Cardiac muscle cell (in vitro differentiated cells and primary cell): ENCODE measurements at places on chromosomes 13 and 19.

GRCh38 chr13:26500618-26501320, 56.7 kb upstream of the WASF3 start:
- no peak for DNase-seq

- DNase-seq = peak; percentile 65
Measured at GRCh38 chr13:45393941-45394570, 24.1 kb downstream of the SLC25A30 start.

- no peak for DNase-seq
Measured at GRCh38 chr13:25912961-25913360, 138.9 kb downstream of the SHISA2 start.

DNA sequence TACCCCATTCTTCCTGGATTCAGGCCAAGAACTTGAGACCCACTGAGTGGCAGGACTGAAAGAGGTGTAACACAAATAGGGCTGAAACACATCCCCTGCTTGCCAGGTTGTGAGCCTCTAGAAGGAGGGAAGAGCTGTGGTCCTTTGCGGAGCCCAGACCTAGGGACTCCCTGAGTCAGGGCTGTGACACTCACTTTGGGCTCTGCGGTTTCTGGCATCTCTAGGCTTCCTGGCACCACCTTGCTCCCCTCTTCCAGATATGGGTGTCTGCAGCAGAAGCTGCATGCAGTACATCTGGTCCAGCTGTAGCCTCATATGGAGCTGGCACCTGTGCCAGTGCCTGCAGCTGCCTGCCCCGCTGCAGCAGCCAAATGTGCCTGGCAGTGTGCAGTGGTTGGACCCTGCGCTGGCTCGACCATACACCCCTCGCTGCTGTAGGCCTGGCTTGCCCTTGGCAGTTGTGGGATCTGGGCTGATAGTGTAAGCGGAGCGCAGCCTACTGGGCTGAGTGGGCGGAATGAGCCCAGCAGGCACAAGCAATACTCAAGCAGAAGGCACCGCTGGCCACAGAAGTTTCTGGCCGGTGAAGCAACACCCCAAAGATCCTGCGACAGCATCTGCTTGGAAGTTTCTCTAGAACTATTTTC, 290.4 kb downstream of the SLITRK6 start:
- DNase-seq = peak; percentile 36

DNA sequence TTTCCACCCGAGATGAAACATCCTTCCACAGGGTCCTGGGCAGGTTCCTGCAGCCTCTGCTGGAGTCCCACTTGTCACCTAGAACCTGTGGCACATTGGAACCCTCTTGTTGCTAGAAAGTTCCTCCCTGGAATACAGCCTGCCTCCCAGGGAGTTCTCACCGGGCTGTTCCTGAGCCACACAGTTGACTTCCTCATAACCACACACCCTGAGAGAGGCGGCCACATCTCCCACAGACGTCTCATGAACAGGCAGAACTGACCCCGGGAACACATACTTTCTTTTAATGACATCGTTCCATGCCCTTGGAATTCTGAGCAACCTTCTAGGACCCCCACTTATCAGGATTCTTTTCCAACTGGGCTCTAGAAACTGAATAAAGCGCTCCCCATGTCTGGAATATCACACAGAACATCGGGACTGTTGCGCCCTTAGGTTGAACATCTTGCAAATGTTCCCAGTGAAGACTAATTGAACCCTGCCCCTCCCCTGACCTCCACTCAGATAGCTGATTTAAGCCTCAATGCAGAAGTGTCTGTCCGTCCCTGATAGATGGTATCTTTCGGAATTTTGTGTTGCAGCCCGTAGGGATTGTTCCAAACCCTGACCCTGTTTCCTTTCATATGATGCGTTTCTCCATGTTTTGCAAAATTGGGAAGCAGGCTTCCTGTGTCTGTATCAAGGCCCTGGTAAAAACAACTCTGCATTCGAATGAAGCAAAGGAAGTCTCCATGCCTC, 91.1 kb downstream of the RAB20 start:
- DNase-seq = no peak

DNA sequence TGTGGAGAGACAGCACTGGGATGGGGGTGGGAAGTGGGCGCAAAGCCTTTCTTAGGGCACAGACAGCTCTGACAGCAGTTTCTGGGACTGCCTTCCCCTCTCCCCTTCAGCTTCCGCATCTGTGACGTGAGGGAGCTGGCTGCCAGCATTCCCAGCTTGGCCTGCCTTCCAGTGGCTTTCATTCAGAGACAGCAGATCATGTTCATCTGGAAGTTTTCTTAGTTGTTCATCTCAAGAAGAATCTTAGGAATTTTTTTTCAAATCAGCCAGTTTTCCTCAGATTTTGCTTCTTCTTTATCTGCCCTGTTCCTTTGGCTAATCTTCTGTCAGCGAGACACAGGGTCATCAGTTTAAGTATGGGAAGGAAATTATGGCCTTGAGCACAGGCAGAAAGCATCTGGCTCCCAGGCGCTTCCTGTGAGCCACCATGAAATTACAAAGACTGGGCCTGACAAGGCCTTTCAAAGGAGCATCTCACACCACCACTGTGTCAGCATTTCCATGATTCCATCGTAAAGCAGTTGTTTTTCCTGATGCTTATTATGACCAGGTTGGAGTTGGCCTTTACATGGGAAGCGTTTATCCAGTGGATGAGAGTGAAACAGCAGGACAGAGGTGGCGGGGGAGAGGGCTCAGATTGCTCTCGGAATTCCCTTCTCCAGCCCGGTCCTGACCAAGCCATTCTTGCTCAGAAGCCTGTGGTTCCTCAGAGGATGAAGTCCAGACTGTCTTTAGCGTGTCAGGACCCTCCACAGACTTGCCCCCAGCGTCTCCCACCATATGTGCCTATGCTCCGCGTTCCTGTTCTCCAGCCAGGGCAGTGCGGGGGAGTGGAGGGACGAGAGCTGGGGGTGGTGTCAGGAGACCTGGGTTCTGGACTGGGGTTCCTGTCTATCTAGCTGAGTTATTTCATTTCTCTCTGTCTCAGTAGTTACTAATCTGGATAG, 43.6 kb downstream of the ARHGAP35 start:
- no peak for DNase-seq

- peak; percentile 97 for DNase-seq
Measured at GRCh38 chr19:36041831-36042230, 9.2 kb upstream of the CLIP3 start.

DNA sequence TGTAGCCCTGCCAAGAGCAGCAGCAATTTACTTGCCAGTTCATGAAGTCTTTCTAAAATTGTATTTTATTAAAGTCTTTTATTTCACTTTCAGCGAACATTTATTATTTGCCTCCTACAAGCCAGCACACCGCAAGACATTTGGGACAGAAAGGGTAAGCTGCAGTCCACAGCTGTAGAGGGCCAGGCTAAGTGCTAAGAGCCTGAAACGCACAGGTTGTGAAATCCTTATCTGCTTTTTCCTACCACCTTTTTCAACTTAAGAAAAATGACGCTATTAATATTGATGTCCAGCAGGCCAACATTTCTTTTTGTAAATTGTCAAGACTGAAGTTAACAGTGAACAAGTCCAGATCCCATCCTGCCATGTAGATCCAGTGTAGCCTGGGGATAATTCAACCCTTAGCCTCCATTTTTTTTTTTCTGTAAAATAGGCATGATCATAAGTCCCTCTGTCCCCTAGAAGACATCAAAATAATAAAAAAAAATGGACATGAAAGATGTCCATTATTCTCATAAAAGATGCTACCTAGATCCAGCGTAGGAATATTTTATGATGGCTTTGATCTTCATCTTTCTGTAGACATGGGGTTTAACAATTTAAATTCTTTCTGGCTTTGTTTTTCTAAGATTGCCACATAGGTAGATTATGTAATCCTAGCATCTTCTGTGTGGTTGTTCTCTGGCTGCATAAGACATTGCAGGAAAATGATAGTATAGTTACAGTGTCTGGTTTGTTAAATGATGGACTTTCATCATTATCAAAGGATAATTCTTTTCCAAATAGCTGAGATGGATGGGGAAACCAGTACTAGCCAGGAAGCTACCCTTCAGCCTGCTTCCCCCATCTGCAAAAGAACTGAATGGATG, 128.4 kb downstream of the SHISA2 start:
- peak; percentile 17 for DNase-seq

DNA sequence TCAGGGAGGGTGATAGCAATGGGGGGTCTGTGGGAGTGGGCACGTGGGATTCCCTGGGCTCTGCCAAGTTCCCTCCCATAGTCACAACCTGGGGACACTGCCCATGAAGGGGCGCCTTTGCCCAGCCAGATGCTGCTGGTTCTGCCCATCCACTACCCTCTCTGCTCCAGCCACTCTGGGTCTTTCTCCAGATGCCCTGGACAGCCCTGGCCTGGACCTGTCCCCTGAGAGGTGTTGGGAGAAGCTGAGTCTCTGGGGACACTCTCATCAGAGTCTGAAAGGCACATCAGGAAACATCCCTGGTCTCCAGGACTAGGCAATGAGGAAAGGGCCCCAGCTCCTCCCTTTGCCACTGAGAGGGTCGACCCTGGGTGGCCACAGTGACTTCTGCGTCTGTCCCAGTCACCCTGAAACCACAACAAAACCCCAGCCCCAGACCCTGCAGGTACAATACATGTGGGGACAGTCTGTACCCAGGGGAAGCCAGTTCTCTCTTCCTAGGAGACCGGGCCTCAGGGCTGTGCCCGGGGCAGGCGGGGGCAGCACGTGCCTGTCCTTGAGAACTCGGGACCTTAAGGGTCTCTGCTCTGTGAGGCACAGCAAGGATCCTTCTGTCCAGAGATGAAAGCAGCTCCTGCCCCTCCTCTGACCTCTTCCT, 9.3 kb upstream of the CEACAM7 start:
- no peak for DNase-seq

GRCh38 chr13:45216193-45216592, 15.3 kb upstream of the KCTD4 start:
- no peak for DNase-seq

DNA sequence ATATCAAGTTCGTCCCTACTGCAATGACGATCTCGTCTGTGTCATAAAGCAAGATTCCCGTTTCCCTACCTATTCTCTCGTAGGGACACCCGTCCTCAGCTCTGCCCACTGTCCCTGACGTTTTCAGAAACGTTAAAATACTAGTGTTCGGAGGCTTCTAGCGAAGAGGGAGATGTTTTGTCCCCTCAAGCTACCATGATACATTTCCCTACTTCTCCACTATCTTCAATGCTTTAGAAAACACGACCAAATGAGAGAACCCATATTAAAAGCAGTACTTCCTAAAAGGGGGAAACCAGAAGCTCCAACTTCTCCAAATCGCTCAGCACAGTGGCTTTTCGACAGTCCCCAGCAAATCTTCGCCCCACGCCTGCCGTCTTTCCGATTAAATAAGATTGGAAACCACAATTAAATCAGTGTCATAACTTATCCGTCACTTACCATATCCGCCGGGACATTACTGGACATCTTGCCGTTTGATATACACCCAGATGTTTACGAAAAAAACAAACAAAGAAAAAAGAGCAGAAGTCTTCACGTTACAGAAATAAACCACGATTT, 1.3 kb downstream of the UBL3 start:
- peak; percentile 12 for DNase-seq

DNA sequence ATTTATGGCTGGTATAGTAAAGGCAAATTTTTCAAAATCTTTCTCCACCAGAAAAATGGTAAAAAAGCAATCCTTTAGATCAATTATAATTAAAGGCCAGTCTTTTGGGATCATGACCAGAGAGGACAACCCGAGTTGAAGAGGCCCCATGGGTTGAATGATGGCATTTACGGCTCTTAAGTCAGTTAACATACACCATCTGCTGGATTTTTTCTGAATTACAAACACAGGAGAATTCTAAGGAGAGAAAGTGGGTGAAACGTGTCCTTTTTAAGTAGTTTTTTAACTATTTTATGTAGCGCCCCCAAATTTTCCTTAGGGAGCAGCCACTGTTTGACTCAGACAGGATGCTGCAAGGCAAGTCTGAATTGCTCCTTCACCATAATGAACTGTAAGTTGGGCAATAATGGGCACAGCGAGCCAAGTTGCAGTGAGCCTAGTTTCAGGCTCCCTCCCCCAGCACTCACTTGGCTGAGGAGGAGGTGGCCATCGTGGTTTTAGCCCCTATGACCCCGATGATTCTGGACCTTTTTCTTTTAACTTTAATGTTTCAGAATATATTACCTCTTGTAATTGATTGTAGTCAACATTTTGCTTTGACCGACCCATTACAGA, 13.6 kb upstream of the ZNF611 start:
- DNase-seq = peak; percentile 68

DNA sequence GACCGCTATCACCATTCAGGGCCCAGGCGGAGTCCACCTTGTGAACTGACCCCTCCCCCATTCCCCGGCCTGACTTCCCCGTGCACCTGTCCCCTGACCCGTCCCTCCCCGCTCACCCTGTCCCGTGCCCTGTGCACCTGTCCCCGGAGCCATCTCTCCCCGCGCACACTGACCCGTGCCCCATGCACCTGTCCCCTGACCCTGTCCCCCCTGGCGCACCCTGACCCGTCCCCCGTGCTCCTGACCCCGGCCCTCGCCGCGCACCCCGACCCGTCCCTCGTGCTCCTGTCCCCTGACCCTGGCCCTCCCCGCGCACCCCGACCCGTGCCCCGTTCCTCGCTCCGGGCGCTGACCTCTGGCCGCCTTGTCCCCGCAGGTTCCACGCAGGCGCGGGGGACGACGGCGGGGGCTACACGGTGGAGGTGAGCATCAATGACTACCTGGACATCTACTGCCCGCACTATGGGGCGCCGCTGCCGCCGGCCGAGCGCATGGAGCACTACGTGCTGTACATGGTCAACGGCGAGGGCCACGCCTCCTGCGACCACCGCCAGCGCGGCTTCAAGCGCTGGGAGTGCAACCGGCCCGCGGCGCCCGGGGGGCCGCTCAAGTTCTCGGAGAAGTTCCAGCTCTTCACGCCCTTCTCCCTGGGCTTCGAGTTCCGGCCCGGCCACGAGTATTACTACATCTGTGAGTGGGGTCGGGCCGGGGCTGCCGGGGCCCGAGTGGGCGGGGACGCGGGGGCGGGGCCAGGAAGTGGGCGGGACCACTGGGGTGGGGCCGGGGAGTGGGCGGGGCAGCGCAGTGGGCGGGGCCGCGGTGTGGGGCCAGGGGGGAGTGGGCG, 9.7 kb downstream of the EFNA2 start:
- peak; percentile 36 for DNase-seq

GRCh38 chr19:54449701-54450069, 686 bp downstream of the LENG8 start:
- DNase-seq = peak; percentile 39

GRCh38 chr19:28737021-28737895, 475.7 kb downstream of the UQCRFS1 start:
- DNase-seq = peak; percentile 39

- DNase-seq = no peak
Measured at GRCh38 chr13:76735641-76736040, 150.6 kb downstream of the KCTD12 start.

GRCh38 chr13:35916146-35916545, 215.0 kb downstream of the DCLK1 start:
- no peak for DNase-seq
